Trophoblast cell (in vitro differentiated cells and primary cell): ENCODE measurements at places on chromosomes 7 and 10.

DNA sequence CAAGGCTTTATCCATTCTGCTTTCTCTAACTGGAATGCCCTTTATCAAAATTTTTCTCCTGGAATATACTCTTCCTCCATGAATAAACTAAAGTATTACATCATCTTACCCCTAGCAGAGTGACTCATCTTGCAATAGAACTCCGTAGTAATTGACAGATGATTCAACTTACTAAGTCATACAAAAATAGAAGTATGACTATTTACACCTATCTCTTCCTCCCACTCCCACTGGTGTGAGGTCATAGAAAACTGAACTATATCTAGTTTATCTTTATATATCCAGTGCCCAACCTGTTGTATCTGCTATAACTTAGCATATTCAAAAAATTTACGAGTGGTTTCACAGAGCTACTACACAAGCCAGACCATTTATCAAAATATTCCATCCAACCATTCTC is 26.1 kb downstream of the ABCB1 start:
- DNase-seq, result no peak

DNA sequence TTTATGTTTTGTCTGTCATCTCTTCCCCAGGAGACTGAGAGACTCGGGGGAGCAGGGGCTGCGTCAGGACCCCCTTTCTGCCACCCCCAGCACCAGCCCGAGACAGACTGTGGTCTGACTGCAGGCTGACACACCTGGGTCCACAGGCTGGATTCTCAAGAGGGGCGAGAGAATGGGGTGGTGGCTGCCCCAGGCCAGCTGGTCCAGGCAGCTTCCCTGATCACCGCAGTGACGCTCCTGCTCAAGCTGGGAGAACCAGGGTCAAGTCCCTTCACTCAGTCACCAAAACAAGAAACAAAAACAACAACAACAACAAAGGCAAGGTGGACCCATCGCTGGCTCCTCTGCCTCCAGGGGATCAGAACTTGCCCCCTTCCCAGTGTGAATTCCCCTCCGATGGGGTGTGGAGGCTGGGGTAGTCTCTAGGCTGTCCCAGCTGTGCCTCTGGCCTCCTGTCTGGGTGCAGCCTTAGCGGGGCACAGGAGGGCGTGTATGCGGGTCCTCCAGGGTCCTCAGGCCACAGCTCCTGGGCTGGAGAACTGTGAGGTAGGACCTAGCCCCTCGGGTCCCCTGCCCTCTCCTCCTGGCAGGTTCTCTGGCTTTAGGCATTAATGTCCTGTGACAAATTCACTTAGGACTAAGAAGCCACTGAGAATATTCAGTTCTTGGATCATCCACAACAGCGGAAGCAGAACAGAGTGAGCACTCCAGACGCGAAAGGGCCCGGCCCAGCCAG is 40.6 kb downstream of the PRKAG2 start:
- no peak for DNase-seq

GRCh38 chr10:60082341-60082740 is 176.0 kb upstream of the CCDC6 start:
- no peak for DNase-seq

- DNase-seq, result peak; percentile 78
Observed at GRCh38 chr10:93752761-93753160, 5.0 kb upstream of the LGI1 start.
